Sigmoid colon (tissue), 7 donors: ENCODE measurements at places on chromosomes 3 and 15. TPM values are rescaled to one million over a fixed set of nuclear protein-coding genes. Genes with fewer than 3 reads are reported as not detected.

The OXSM gene
- 29.4 TPM for polyA plus RNA-seq

The INAFM2 gene
- 6.6 TPM for polyA plus RNA-seq

The C3orf49 gene
- polyA plus RNA-seq: not detected

The SSUH2 gene
- polyA plus RNA-seq: 4.4 TPM

The SQOR gene
- polyA plus RNA-seq: 415 TPM

The SLC12A1 gene
- not detected for polyA plus RNA-seq

The ACSBG1 gene
- polyA plus RNA-seq: 0.51 TPM

The ALDH1A2 gene
- 1.2 TPM for polyA plus RNA-seq
